ENCODE measurements at places on chromosomes 13 and 19.

DNA sequence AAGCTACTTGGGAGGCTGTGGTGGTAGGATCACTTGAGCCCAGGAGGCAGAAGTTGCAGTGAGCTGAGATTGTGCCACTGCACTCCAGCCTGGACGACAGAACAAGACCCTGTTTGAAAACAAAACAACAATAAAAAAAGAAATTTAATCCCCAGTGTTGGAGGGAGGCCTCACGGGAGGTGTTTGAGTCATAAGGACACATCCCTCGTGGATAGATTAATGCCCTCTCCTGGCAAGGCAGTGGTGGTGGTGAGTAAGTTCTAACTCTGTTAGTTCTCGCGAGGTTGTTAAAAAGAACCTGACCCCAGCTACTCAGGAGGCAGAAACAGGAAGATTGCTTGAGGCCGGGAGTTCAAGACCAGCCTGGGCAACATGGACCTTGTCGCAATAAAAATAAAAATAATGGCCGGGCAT lies 27.6 kb upstream of the SIN3B start:
- H3K36me3 ChIP-seq, result no peaks in the 10 kb centered on the region
- no peaks in the 10 kb centered on the region for H3K27me3 ChIP-seq
- H3K4me3 ChIP-seq, result no peak overlapping the region
- no peak for DNase-seq

DNA sequence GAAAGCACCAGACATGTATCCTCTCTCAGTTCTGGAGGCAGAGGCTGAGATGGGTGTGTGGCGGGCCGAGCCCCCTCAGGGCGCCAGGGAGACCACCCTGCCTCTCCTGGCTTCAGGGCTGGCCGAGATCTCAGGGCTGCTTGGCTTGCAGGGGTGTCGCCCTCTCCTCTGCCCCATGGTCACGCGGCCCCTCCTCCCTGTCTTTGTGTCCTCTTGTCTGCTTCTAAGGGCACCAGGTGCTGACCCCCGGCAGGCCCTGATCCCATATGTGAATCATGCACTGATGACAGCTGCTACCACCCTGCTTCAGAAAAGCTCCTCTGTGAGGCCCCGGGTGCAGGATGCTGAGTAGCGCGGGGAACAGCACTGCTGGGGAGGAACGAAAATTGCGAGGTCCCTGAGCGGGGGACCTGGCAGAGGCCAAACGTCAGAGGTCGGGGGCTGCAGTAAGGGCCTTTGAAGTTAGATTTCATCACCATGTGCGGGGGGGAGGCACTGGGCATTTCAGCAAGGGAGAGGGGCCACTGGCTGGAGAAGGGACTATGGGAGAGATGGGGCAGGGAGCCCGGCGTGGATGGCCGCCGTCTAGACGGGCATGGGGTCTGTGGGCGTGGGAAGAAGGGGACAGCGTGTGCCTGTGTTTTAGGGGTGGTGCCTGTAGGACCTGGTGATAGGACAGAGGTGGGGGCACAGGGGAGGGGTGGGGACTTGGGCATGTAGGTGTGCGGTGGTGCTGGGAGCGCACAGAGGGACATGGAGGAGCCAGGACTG lies 125.2 kb downstream of the KDM4B start:
- H3K27ac ChIP-seq, result no peak overlapping the region
- no peaks in the 10 kb centered on the region for H3K27me3 ChIP-seq
- H3K4me1 ChIP-seq, result no peaks in the 10 kb centered on the region
- H3K36me3 ChIP-seq, result no peaks in the 10 kb centered on the region

GRCh38 chr13:104011505-104012241 lies 945.5 kb upstream of the SLC10A2 start:
- H3K36me3 ChIP-seq, result no peaks in the 10 kb centered on the region
- no peak overlapping the region for H3K27ac ChIP-seq
- no peaks in the 10 kb centered on the region for H3K27me3 ChIP-seq
- no peaks in the 10 kb centered on the region for H3K4me1 ChIP-seq
- H3K4me3 ChIP-seq, result no peak overlapping the region

DNA sequence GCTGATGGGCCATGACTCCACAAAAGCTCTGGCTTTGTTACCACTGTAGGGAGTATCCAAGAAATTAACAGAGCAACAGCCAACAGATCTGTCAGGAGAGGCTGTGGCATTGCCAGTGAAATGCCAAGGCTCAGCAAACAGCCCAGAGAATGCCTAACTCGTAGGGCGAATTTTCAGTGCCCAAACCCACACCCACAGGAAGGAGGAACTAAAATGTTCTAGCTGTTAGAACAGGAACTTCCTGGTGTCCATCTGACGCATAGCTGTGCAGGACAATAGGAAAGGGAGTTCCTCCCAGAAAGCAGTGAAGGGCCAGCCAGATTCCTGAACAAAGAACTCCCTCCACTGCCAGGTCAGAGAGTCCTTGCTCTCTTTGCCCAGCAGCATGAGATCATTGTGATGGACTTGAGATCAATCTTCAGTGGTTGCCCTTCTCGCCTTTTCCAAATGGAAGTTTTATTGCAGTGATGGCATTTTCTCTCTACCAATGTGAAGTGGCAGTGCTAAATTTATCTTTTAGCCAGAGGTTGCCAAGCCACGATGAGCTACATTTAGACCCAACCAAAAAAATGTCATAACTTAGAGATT lies 224.2 kb upstream of the STARD13 start:
- no peak overlapping the region for H3K4me3 ChIP-seq
- DNase-seq, result no peak
- no peak overlapping the region for H3K27ac ChIP-seq
- no peaks in the 10 kb centered on the region for H3K27me3 ChIP-seq

- no peaks in the 10 kb centered on the region for H3K27me3 ChIP-seq
- no peaks in the 10 kb centered on the region for H3K4me1 ChIP-seq
- no peaks in the 10 kb centered on the region for H3K36me3 ChIP-seq
- no peak for DNase-seq
- H3K4me3 ChIP-seq, result no peak overlapping the region
These were observed 6.6 kb upstream of the ZNF492 start for GRCh38 chr19:22627526-22627925.

DNA sequence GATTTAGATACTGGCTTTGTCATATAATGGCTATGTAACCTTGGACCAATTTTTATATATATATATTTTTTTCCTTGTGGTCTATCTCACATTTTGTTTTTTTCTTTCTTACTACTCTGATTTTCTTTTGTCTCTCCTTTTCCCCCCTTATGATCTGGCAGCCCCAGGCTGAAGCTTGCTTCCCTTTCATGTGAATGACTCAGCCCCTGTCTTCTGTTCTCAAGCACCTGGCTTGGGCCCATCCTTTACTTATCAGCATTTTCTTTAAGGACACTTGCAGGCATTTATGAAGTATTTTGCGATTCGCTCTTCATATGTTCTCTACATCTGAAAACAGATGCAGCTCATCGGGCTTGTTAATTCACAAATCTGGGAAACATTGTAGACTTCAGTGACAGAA lies 163.6 kb downstream of the SPRY2 start:
- H3K4me1 ChIP-seq, result no peaks in the 10 kb centered on the region
- no peaks in the 10 kb centered on the region for H3K27me3 ChIP-seq
- no peak overlapping the region for H3K27ac ChIP-seq
- DNase-seq, result no peak
- H3K4me3 ChIP-seq, result no peak overlapping the region

DNA sequence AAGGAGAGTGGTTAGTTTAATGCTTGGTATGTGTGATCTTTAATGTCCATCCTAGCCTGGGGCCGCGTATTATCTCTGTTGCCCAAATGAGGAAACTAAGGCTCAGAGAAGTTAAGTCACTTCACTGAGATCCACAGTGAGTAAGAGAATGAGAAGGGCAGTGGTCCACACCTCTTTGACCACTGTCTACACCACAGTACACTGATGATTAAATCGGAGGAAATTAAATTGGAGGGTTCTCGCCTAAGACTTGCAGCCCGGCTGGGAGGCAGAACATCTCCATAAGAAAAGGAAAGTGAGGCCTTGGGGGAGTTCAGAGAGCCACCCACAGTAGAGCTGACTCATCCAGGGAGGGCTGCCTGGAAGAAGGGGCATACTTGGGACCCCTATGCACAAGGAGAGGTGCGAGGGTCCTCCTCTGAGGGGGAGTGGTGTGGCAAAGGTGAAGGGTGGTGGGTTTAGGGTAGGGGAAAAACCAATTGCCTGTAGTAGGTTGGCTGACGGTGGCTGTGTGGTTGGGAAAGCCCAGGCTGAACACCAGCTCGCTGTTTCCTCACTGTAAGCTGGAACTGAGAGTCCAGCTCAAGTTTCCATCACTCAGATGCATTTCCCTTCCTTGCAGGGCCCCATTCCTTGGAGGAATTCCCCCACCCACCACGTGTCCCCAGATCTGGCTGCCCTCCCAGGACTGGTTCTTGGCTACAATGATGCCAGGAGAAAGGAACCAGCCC lies 15.0 kb upstream of the DHRS12 start:
- no peak overlapping the region for H3K4me3 ChIP-seq
- no peak for DNase-seq
- H3K27me3 ChIP-seq, result no peaks in the 10 kb centered on the region
- H3K4me1 ChIP-seq, result no peaks in the 10 kb centered on the region
- no peak overlapping the region for H3K27ac ChIP-seq

DNA sequence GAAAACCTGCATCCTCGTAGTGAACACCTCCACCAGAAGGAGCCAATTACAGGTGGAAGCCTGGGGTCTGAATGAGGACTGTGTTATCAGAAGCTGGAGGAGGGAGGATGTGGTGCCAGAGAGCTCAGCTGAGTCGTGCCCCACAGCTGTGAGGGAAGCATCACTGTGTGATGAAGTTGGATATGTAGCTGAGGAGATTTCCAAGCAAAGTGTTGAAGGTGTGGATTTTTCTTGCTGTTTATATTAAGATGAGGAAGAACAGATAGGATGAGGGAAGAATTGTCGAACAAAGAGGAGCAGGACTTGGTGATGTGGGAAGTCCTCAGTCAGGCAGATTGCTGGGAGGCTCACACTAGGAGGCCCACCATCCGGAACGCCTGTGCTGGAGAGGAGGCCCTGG lies 4.4 kb downstream of the RAB20 start:
- H3K4me1 ChIP-seq, result peaks cover 30% of the 10 kb centered on the region
- no peak for DNase-seq
- peaks cover 6% of the 10 kb centered on the region for H3K36me3 ChIP-seq
- peak overlapping the region; percentile 69 for H3K27ac ChIP-seq

DNA sequence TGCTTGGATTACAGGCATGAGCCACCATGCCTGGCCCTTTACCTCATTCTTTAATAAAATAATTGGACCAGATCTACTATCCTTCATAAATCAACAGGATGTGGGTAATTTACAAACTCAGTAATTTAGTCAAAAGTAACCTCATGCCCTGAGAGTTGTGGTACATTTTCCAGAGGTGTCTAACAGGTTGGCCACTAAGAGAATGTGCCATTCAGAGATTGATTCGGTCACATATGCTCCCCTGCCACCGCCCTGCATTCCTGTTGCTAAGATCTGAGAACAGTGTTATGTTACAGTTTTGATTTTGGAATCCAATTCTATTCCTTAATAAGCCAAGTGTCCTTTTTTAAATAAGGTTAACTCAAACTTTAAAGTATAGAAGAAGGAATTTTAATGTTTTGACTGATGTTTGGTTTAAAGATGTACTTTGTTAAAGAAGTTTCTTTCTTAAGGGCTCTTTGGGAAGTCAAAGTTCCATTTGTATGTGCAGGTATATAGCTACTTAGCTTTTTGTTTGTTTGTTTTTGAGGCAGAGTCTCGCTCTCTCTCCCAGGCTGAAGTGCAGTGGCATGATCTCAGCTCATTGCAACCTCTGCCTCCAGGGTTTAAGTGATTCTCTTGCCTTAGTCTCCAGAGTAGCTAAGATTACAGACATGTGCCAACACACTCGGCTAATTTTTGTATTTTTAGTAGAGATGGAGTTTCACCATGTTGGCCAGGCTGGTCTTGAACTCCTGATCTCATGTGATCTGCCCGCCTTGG lies 29.2 kb downstream of the PHF11 start:
- no peaks in the 10 kb centered on the region for H3K36me3 ChIP-seq
- no peak for DNase-seq
- no peak overlapping the region for H3K27ac ChIP-seq
